Occipital lobe (tissue), 3 donors: ENCODE measurements at places on chromosomes 3 and 15. TPM values are rescaled to one million over a fixed set of nuclear protein-coding genes. Genes with fewer than 3 reads are reported as not detected.
A peak's percentile ranks its signal among the peaks of the same experiment; 100 is the strongest.

- no peak for DNase-seq
These were observed 31.4 kb downstream of the SETMAR start for GRCh38 chr3:4334548-4334947.

DNA sequence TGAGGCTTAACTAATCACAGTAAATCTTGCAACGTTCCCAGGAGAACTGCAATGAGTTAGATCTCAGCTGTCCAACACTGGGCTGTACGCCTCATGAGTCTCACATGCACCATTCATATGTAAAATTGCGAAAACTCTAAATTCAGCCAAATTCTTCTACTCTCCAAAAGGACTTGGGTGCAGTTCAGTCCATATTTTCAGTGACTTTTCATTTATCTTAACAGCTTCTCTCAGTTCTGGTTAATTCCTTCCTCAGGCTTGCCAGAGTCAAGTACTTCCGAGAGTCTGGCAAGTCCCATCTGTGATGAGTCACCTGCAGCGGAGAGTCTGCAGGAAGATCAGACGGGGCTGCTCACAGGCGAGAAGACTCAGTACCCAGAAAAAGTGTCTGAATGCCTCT lies 11.5 kb downstream of the CCDC80 start:
- DNase-seq = peak; percentile 44

DNA sequence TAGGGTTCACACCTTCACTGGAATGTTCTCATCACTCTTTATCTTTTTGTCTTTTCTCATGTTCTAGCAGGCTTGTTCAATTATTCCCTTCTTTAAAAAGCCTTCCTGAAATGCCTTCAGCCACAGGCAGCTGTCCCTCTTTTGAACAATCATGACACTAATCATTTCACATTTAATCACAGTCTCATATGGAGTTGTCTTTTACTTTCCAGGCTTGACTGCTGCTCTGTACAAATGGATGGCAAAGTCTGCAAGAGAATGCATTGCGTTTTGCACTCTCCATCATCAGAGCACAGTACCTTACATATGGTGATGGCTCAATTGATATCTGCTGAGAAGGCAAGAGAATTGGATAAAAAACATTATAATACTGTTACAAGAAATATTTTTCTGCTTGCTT lies 529.8 kb downstream of the DIPK2A start:
- no peak for DNase-seq

GRCh38 chr15:31296646-31297574 lies 29.7 kb upstream of the KLF13 start:
- no peak for DNase-seq

DNA sequence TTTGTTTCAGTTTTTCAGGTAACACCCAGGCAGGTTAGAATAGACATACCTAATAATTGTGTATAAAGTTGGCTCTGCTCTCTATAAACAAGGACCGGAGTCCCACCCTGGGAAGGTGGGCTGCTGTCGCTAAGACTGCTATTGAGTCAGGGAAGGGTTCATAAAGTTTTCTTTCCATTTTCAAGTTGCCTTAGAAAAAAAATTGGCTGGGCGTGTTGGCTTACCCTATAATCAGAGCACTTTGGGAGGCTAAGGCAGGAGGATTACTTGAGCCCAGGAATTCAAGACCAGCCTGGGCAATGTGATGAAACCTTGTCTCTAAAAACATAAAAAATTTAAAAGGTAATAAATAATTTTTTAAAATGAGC lies 11.3 kb upstream of the PIAS1 start:
- no peak for DNase-seq

DNA sequence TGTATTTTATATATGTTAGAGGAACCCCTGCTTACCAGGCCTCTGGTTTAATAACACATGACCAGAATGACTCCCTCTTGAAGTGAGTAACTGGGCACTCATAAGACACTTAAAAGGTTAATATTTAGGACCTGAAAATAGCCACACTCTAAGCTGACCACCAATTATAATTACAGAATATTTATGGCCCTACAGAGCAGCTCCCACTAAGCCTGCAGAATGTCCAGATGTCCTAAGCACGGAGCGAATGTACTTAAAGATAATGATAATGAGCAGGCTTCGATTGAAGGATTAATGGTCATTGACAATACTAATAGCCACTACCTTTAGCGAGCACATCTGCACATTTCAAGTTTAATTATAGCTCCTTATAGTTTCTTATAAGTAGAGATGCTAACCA lies 22.8 kb upstream of the KCTD6 start:
- no peak for DNase-seq

DNA sequence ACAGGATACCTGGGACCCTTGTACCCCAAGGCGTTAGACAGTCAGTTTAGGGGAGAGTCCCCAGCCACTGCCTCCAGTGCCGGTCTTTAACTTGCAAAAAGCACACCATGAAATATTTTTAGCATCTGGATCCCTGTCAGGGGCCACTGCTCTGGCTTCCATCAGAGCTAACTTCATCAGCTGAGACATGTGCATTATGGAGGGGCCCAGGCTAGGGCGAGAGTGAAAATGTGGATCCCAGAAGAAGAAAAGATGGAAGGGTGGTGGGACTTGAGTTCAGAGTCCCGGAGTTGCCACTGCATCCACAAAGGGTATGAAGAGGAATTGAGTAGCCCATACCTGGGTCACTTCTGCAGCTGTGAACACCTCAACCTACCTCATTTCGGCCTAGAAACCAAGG lies 23.5 kb upstream of the SPATA12 start:
- no peak for DNase-seq

- DNase-seq = peak; percentile 78
These were observed 35.7 kb upstream of the APEH start for GRCh38 chr3:49638445-49638844.

DNA sequence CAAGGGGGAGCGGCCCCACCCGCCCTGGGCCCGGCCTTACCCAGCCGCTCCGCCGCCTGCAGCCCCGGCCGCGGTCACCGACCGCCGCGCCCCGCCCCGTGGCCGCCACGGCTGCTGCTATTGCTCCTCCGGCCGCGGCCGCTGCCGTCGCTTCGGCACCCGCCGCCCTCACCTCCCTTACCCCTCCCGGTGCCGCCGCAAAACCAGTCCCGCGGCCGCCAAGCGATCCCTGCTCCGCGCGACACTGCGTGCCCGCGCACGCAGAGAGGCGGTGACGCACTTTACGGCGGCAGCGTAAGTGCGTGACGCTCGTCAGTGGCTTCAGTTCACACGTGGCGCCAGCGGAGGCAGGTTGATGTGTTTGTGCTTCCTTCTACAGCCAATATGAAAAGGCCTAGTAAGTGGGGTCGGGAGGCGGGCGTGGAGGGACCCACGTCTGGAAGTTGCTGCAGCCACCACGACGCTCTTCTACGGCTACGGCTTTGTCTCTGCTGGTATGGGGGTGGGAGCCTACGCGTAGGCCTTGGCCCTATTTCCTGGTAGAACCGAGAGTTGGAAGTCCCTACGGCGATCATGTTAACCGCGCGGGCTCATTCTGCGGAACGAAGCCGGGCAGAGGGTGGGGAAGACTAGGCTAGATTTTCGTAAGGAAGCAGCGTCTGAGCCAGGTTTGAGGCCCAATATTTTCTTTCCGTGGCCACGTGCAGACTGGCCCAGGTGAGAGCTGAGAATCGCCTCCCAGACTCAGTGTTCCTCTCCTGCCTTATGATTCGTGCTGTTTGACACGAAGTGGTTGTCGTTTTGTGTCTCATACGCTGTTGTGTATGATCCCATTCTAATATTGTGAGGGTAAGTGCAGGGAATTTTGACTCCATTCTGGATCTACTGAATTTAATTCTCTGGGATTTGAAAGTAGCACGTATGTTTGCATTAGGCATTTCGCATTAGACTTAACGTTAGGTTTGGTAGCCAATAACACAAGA lies at the start of the genes GNL3 and PBRM1:
TSS of gene GNL3 (plus strand) at position 324 of the 983 bp plus-strand sequence. CDS start at position 385, 61 bp downstream.
TSS of gene PBRM1 (minus strand) at position 205 of the 983 bp plus-strand sequence.
- DNase-seq = peak; percentile 90

Gene CCDC71
- total RNA-seq = 18.6 TPM

Gene CLN6
- total RNA-seq = 7.6 TPM

Gene LRTM1
- total RNA-seq = not detected

Gene DUOX1
- not detected for total RNA-seq
